ENCODE measurements at places on chromosomes 4 and X. TPM values are rescaled to one million over a fixed set of nuclear protein-coding genes. Genes with fewer than 3 reads are reported as not detected.
A peak's percentile ranks its signal among the peaks of the same experiment; 100 is the strongest.

AMTN gene
- total RNA-seq, result 0.51 TPM

HAND2 gene
- 0.15 TPM for total RNA-seq

CFAP47 gene
- 7.2 TPM for total RNA-seq

GRCh38 chrX:136967966-136968365 lies 65.8 kb downstream of the GPR101 start:
- no peak overlapping the region for H3K27ac ChIP-seq
- no peaks in the 10 kb centered on the region for H3K36me3 ChIP-seq
- H3K27me3 ChIP-seq, result peaks cover 1% of the 10 kb centered on the region
- no peak overlapping the region for H3K4me3 ChIP-seq

GRCh38 chr4:83548151-83548905 lies 12.4 kb downstream of the GPAT3 start:
- H3K27me3 ChIP-seq, result no peaks in the 10 kb centered on the region

DNA sequence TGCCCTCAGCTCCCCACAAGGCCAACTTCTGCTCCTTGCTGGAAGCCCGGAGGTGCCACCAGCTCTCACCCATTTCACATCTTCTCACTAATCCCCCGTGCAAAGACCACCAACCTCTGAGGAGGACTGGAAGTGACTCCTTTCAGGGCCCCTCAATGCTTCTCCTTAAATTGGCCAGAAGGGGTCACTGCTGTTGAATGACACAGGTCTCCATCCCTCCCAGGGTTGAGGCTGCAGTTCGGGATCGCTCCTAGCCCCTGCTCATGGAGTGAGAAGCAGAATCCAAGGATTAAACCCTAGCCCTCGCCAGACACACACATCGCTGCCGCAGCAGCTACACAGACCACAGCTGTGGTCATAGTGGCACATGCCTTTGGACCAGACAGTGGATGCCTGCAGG lies 279.5 kb upstream of the TAPT1 start:
- H3K27ac ChIP-seq, result no peak overlapping the region
- peak; percentile 44 for DNase-seq
- H3K27me3 ChIP-seq, result no peaks in the 10 kb centered on the region
- no peaks in the 10 kb centered on the region for H3K4me1 ChIP-seq
- H3K4me3 ChIP-seq, result no peak overlapping the region

- H3K27me3 ChIP-seq, result no peaks in the 10 kb centered on the region
- no peak overlapping the region for H3K27ac ChIP-seq
- no peaks in the 10 kb centered on the region for H3K4me1 ChIP-seq
Observed at GRCh38 chr4:94332983-94333590, 9.5 kb downstream of the HPGDS start.

DNA sequence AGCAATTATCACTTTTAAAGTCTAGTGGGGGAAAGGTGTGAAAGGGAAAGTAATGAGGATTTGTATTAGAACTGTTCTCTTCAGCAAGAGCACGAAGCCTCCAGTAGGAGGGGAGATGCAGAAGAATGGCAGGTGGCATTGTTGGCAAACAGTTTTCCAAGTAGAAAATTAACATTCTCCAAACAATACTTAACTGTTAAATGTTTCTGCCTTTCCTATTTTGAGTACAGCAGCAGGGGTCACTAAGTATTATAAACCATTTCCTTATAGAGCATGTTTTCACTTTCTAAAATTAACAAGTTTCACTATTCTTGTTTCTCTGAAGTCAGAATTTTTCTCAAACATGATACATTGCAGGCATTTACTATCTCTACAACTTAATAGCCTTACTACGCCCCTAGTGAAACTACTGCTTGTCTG lies 58.7 kb downstream of the LEF1 start:
- no peak overlapping the region for H3K27ac ChIP-seq
- H3K27me3 ChIP-seq, result no peaks in the 10 kb centered on the region
- H3K4me1 ChIP-seq, result peaks cover 12% of the 10 kb centered on the region
- H3K4me3 ChIP-seq, result no peak overlapping the region

USP17L5 gene
- total RNA-seq, result not detected

GRCh38 chr4:8008391-8008790 lies 68.7 kb upstream of the AFAP1 start:
- no peaks in the 10 kb centered on the region for H3K36me3 ChIP-seq
- DNase-seq, result no peak
- H3K4me1 ChIP-seq, result no peaks in the 10 kb centered on the region
- H3K4me3 ChIP-seq, result no peak overlapping the region

All from lung (tissue), 17 donors.